Breast epithelium (tissue), 4 donors: ENCODE measurements at places on chromosomes 1 and 21. TPM values are rescaled to one million over a fixed set of nuclear protein-coding genes. Genes with fewer than 3 reads are reported as not detected.

PTPN14 gene
- 30.4 TPM for total RNA-seq

C1QB gene
- 172 TPM for total RNA-seq

- H3K27ac ChIP-seq: peak overlapping the region; percentile 70
- H3K36me3 ChIP-seq: no peaks in the 10 kb centered on the region
- DNase-seq: no peak
- H3K4me3 ChIP-seq: no peak overlapping the region
Measured at GRCh38 chr1:10980841-10981727, 31.4 kb upstream of the TARDBP start.

- H3K27me3 ChIP-seq: no peaks in the 10 kb centered on the region
- no peak overlapping the region for H3K4me3 ChIP-seq
- no peak overlapping the region for H3K27ac ChIP-seq
- no peaks in the 10 kb centered on the region for H3K36me3 ChIP-seq
- no peaks in the 10 kb centered on the region for H3K4me1 ChIP-seq
Measured at GRCh38 chr1:186027621-186028020, 293.4 kb downstream of the HMCN1 start.

GRCh38 chr1:78035121-78035520 lies 10.6 kb upstream of the GIPC2 start:
- no peak overlapping the region for H3K4me3 ChIP-seq
- no peak for DNase-seq
- no peaks in the 10 kb centered on the region for H3K4me1 ChIP-seq
- H3K36me3 ChIP-seq: no peaks in the 10 kb centered on the region
- H3K27me3 ChIP-seq: no peaks in the 10 kb centered on the region

FCRL2 gene
- total RNA-seq: 0.66 TPM

- no peaks in the 10 kb centered on the region for H3K27me3 ChIP-seq
- no peaks in the 10 kb centered on the region for H3K36me3 ChIP-seq
- H3K4me1 ChIP-seq: peaks cover 8% of the 10 kb centered on the region
- peak overlapping the region; percentile 77 for H3K27ac ChIP-seq
Measured at GRCh38 chr1:209767706-209768105, 11.9 kb downstream of the TRAF3IP3 start.

EFCAB14 gene
- total RNA-seq: 106 TPM
